ENCODE measurements at places on chromosomes 1 and 21.

- H3K27ac ChIP-seq: no peak overlapping the region
- no peaks in the 10 kb centered on the region for H3K4me1 ChIP-seq
Measured at GRCh38 chr1:61425040-61425439, 299.9 kb downstream of the TM2D1 start.

DNA sequence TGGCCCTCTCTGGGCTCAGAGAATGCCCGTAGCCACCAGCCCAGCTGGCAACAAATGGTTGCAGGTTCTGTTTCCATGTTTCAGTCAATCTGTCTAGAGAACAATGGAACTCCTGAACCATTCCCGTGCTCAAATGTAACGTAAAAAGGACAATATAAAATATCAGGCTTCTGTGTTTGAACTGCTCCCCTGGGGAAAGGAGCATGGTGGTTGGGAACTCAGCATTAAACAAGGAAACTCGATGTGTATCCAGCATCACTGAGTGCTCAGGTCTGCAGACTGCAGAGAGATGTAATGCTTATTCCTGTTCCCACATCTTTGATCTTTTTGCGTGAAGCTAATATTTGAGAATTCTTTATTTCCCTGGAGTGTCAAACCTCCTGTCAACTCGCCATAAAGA, 326.5 kb downstream of the KIF26B start:
- no peak overlapping the region for H3K4me3 ChIP-seq
- no peaks in the 10 kb centered on the region for H3K36me3 ChIP-seq
- no peaks in the 10 kb centered on the region for H3K27me3 ChIP-seq
- no peaks in the 10 kb centered on the region for H3K4me1 ChIP-seq

DNA sequence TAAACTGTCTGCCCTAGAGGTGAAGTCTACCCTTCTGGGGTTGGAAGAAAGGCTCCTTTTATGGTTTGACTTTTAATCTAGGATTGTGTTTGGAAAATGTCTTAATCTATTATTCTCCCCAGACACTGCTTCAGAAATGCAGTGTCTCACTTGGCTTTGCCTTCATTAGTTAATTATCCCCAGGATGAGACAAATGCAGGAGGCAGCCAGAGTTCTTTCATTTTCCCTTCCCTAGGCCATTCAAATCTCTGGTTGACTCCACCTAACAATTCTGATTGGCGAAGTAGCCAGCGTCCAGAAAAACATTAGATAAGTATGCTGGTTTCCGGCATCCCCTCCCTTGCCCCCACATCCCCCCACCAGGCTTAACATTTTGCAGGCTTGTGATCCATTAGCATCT, 325.8 kb upstream of the PBX1 start:
- DNase-seq: no peak
- no peak overlapping the region for H3K4me3 ChIP-seq
- H3K27me3 ChIP-seq: no peaks in the 10 kb centered on the region
- H3K4me1 ChIP-seq: no peaks in the 10 kb centered on the region

DNA sequence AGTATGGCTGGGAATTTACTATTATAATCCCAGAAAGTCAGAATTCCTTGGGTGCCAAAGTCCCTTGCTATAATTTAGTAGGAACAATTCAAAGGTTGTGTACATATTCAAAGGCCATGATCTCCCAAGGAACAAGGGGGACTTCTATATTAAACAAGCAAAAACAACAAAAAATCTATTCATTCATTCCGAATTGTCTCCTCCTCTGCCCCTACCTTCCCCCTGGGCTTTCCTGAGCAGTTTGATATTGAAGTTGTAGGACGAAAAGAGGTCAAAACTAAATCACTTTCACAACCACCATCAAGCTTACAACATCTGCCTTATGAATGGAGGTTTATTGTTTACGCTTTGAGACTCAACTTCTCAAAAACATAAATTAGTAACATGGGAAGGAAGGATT, 35.3 kb upstream of the SOD1 start:
- H3K27ac ChIP-seq: no peak overlapping the region
- H3K4me1 ChIP-seq: no peaks in the 10 kb centered on the region
- H3K36me3 ChIP-seq: no peaks in the 10 kb centered on the region
- no peak overlapping the region for H3K4me3 ChIP-seq
- DNase-seq: no peak

DNA sequence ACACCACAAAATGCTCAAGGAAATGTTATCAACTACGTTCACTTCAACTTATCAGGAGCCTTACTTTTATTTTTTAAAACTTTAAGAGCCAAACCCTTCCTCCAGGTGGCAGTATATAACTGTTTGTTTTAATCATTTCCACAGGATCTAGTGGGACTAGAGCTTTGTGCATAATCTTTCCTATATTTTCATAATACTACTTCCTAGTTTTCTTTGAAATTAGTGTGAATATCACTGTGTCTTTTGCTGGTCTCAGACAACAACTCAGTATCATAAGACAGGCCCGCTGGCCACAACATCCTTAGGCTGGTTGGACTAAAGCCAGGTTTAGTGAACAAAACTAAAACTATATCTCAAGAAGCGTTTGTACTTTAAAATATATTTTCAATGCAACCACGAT, 145.5 kb downstream of the TIAM1 start:
- DNase-seq: peak; percentile 80
- H3K27me3 ChIP-seq: no peaks in the 10 kb centered on the region
- H3K27ac ChIP-seq: no peak overlapping the region
- no peak overlapping the region for H3K4me3 ChIP-seq
- no peaks in the 10 kb centered on the region for H3K36me3 ChIP-seq

DNA sequence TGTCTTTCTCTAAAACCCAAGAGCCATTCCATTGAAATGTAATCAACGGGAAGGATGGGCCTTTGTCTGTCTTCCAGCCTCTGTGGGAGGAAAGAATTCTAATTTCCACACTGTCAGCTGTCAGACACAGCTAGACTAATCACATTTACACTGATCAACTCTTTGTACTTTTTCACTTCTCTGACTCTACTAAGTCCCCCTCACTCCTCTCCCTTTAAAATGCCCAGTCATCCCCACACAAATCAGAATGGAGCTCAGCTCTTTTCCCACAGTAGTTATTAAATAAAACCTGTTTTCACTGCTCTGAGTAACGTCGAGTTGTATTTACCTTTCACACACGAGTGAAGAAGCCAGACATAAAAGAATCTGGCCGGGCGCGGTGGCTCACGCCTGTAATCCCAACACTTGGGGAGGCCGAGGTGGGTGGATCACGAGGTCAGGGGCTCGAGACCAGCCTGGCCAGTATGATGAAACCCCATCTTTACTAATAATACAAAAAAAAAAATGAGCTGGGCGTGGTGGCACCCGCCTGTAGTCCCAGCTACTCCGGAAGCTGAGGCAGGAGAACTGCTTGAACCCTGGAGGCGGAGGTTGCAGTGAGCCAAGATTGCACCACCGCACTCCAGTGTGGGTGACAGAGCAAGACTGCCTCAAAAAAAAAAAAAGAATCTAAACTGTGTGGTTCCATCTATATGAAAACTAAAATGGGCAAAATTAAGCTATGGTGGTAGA, 13.3 kb downstream of the ZBTB8OS start:
- H3K4me1 ChIP-seq: no peaks in the 10 kb centered on the region
- no peaks in the 10 kb centered on the region for H3K36me3 ChIP-seq
- no peaks in the 10 kb centered on the region for H3K27me3 ChIP-seq
- H3K27ac ChIP-seq: no peak overlapping the region
- DNase-seq: no peak

DNA sequence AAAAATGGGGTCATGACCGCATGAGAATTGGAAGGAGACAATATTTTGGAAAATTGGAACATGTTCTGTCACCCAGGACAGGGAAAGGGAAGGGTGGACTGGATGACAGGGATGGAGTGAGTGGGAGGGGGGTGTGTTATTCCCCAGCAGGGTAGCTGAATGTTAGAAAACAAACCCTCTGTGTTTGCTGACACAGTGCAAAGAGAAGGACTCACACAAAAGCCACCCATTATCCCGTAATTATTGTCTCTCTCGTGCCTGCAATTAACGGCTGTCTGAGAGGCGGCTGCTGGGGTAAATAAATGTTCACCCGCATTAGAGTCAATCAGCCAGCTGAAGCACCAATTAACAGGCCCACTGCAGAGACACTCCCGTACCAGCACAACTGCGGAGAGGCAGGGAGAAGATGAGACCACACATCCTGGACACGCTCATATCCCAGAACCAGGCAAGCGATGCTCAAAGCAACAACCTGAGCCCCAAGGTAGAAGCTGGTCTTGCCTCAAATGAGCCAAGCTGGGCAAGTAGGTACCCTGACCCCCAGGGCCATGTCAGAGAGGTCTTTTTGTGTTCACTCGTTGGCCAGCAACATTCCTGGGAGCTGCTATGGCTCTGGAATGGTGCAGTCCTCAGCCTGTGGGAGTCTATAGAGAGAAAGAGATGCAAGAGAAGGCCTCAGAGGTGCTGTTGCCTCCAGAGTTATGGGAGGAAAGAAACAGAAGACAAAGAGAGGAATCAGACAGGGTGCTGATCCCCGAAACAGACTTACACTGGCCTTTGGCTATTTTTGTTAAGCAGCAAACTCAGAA, 19.4 kb downstream of the PLEKHA6 start:
- no peak for DNase-seq
- no peaks in the 10 kb centered on the region for H3K27me3 ChIP-seq
- no peak overlapping the region for H3K27ac ChIP-seq
- H3K36me3 ChIP-seq: no peaks in the 10 kb centered on the region
- H3K4me3 ChIP-seq: no peak overlapping the region
- peaks cover 14% of the 10 kb centered on the region for H3K4me1 ChIP-seq

- no peak for DNase-seq
- H3K27ac ChIP-seq: no peak overlapping the region
- H3K36me3 ChIP-seq: no peaks in the 10 kb centered on the region
Measured at GRCh38 chr1:53350853-53351767, 23.2 kb upstream of the LRP8 start.

DNA sequence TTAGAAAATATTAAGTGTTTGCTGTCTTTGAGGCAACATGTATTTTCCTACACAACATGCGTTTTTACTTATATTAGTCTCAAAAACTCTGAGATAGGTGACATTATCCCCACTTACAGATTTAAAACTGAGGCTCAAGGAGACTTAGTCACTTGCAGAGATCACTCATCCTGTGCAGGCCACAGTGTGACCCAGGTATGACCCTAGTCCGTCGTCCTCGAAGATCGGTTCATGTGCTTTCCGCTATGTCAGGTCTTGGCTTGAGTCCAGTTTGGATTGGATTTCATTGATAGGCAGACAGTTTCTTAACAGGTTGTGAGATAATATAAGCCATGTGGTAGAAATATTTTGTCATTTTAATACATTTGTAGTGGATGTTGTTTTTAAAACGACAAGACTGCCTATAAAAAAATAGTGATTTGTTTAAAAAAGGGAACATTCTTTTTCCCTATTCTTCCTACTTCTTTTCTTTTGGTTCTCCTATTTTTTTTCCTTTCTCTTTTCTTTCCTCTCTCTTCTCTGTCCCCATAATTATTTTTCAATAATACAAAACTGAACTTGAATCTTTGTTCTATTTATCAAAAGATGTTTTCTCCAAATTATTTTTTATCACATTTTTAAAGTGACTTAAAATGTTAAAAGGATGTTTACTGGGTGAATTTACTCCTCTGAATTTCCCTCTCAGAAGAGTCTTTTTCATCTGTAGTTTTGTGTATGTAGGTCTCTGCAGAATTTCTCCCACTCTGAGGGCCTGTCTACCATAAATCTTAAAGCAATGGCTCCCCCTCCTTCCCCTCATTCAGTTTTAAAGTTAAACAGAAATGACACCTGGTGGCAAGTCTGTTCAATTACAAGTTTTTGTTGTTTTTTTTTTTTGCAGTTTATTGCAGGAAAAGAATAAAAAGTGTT, 81.8 kb downstream of the PHTF1 start:
- no peak overlapping the region for H3K27ac ChIP-seq
- H3K4me3 ChIP-seq: no peak overlapping the region
- H3K36me3 ChIP-seq: peaks cover 3% of the 10 kb centered on the region
- H3K27me3 ChIP-seq: no peaks in the 10 kb centered on the region
- peaks cover 4% of the 10 kb centered on the region for H3K4me1 ChIP-seq
- DNase-seq: peak; percentile 40

DNA sequence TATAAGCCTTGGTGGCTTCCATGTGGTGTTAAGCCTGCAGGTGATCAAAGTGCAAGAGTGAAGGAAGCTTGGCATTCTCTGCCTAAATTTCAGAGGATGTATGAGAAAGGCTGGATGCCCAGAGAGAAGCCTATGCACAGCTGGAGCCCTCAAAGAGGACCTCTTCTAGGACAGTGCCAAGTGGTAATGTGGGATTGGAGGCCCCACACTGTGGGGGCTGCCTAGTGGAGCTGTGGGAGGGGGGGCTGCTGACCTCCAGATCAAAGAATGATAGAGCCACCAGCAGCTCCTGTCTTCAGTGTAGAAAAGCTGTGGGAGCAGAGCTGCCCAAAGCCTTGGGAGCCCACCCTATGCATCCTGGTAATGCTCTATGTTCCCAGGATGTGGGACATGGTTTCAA, 1512.7 kb upstream of the TPTE start:
- no peak overlapping the region for H3K4me3 ChIP-seq
- H3K36me3 ChIP-seq: no peaks in the 10 kb centered on the region
- DNase-seq: no peak
- no peak overlapping the region for H3K27ac ChIP-seq
- no peaks in the 10 kb centered on the region for H3K27me3 ChIP-seq

DNA sequence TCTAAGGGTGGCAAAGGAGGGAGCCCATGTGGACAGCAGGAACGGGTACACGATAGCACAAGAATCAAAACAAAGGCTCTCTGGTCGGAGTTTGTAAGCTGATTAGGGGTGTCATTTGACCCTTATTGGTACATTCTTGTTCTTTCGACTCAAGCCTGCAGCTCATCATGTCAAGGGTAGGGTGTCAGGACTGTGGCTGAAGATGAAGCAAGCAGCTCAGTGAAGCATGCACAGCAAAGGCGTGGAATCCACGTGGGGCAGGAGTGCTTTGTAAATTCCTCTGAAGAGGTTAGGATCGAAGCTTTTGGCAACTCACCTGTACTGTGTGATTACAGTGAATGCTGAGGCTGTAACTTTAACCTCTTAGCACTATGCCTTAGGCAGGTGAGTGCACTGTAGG, 4.7 kb upstream of the ABCB10 start:
- peaks cover 3% of the 10 kb centered on the region for H3K4me1 ChIP-seq
- H3K4me3 ChIP-seq: no peak overlapping the region
- H3K27me3 ChIP-seq: no peaks in the 10 kb centered on the region
- H3K36me3 ChIP-seq: no peaks in the 10 kb centered on the region
- no peak overlapping the region for H3K27ac ChIP-seq
- no peak for DNase-seq
